Stimulated activated CD4-positive, alpha-beta T cell treated with anti-CD3 and anti-CD28 coated beads, Interleukin-4, amount 100 ng/mL, for 24 hours (primary cell): ENCODE measurements at places on chromosomes 4 and X.

DNA sequence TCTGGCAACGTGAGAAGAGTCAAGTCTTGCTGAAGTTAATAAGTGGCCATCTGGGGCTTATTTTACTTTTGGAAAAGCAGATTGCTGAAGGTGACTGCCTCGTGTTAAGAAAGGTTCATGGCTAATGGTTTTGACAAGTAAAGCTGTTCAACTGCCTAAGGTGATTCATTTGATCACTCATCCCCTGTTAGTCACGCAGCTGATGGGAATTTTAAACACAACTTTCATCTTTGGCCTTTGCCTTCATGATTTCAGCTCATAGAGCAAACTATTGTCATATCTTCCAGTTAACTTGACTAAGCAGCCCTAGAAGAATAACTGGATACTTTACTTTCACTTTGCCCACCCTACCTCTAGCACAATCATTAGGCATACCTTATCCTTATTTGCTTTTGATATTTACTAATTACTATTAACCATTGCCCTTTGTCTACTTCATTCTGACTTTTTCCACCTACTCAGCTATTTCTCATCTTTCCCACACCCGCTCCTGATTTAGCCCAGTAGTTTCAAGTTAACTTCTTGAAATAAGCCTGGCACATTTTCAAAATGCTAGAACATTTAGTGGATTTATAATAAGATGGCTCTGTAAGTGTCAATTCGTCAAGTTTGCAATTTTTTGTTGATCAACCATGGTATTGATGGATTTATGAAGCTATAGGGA lies 170.6 kb upstream of the S100G start:
- DNase-seq, result peak; percentile 7

- DNase-seq, result no peak
These were observed 8.6 kb downstream of the SPATA4 start for GRCh38 chr4:176186671-176187395.

GRCh38 chr4:98663226-98664006 lies 5.0 kb upstream of the TSPAN5 start:
- peak; percentile 81 for DNase-seq

DNA sequence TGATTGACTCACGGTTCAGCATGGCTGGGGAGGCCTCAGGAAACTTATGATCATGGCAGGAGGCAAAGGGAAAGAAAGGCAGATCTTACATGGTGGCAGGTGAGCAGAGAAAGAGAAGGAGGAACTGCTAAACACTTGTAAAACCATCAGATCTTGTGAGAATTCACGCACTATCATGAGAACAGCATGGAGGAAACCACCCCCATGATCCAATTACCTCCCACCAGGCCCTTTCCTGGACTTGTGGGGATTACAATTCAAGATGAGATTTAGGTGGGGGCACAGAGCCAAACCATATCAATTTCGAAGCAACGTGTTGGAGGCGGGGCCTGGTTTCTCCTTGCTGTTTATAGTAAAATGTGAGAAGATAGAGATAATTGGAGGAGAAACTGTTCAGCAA lies 167.4 kb downstream of the GABRB1 start:
- DNase-seq, result no peak

DNA sequence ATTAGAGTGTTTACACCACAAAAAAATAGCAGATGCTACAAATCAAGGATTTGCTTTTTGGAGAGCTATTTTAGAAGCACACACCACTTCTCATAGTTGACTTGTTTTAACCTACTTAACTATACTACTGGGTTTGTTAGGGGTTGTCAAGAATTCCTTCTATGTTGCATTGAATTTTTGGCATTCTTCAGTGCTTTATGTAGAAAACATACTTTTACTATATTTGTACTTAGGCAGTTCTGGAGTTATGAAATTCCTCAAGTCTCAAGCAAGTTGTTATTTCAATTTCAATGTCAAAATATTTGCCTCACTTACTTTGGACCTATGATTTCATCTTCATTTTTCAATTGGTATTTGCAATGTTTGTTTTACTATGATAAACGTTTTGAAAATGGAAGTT lies 449.6 kb downstream of the GLUD2 start:
- DNase-seq, result no peak

- DNase-seq, result no peak
These were observed 154.2 kb downstream of the SNCA start for GRCh38 chr4:89682808-89683207.

GRCh38 chr4:161273607-161274006 lies 890.2 kb downstream of the FSTL5 start:
- DNase-seq, result no peak

DNA sequence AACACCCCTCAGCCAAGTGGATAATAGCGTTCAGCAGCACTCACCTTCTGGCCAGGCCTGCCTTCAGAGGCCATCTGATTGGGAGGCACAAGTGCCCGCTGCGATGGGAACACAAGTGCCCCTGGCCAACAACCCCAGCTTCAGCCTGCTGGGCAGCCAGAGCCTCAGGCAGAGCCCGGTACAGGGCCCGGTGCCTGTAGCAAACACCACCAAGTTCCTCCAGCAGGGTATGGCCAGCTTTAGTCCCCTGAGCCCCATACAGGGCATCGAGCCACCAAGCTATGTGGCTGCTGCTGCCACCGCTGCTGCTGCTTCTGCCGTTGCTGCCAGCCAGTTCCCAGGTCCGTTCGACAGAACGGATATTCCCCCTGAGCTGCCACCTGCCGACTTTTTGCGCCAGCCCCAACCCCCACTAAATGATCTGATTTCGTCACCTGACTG lies 55.9 kb upstream of the MTM1 start:
- no peak for DNase-seq

DNA sequence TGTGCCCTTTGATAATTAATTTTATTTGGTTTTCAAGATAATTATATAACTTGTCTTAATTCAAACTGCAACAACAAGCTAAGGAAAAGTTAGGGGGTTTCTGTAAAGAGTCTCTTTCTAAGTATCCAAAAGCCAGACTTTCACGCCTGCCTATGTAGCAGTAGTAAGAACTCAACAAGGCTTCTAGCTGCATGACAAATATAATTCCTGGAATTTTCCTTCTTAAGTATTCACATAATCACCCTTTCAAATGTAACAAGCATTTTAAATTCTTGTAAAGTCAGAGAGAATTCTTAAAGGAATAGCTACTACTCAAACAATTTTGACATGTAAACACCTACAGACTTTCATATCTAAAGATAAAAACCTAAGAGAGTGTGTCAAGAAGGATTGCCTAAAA lies 189.7 kb upstream of the NDST3 start:
- DNase-seq, result no peak

DNA sequence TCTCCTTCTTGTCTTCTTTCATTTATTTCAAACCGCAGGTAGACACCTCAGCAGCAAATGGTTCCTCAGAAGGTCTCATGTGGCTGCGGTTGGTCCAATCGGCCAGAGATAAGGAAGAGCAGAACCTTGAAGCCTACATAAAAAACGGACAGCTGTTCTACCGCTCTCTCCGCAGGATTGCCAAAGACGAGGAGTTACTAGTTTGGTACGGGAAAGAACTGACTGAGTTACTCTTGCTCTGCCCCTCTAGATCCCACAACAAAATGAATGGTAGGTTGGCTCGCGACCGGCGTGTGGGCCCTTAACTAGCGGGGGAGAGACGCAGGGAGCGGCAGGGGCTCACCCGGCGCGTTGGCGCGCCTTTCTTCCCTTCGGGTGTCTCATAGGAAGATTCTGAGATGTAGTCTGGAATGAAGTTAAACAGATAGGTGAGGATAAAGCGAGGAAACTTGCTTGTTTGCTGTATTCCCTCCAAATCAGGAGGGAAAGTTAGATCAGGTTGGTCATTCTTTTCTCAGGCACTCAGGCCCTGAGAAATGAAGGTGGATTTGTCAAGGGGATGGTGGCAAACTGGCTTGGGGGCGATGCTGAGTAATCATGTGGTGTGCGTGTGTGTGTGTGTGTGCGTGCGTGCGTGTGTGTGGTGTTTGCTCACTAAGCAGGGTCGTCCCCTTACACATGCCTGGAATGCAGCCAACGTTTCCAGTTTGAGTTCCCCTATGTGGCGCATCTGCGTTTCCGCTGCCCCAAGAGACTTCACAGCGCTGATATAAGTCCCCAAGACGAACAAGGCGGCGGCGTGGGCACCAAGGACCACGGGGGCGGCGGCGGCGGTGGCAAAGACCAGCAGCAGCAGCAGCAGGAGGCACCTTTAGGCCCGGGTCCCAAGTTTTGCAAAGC lies 4.2 kb downstream of the PRDM8 start:
- peak; percentile 74 for DNase-seq

DNA sequence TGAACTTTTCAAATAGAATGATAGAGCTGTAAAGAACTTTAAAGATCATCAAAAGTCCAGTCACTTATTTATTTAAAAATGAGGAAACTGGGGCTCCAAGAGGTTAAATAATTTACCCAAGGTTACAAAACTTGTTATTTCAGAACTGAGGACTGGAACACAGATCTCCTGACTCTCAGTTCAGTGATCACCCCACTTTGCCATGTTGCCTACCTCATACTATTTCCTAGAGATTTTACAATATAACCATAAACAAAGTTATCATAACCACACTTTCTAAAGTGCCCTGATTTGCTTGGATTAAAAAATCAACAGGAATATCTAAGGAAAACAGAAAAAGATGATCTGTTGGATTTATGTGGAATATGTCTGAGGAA lies 7.4 kb upstream of the ACSL4 start:
- DNase-seq, result no peak

DNA sequence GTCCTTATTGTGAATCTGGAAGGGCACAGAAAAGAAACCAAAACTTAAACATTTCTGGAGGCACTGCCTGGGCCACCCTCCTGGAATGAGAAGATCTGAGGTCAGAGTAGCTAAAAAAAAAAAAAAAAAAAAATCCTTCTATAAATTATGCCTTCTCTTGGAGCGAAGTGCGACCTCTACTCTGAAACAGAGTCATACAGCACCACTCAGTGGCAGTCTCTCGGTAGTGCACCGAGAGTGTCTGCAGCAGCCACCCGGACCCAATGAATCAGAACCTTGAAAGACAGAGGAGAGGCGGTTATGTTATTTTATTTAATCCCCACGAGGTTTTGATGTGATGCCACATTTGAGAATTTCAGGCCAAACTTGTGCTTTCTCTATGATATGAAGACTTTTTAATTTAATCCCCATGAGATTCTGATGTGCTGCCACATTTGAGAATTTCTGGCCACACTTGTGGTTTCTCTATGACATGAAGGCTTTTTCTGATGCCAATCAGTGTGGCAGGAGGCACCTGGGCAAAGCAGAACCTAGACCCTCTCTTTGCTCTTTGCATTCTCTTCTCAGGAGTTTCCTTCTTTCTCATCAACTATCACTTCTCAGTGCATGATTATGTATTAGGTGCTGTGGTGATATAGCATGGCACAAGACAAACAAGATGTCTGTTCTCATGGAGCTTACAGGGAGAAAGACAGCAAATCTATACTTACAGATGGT lies 5.6 kb upstream of the CT47C1 start:
- peak; percentile 49 for DNase-seq

- no peak for DNase-seq
These were observed 206.5 kb downstream of the ENOX2 start for GRCh38 chrX:130696542-130696941.

DNA sequence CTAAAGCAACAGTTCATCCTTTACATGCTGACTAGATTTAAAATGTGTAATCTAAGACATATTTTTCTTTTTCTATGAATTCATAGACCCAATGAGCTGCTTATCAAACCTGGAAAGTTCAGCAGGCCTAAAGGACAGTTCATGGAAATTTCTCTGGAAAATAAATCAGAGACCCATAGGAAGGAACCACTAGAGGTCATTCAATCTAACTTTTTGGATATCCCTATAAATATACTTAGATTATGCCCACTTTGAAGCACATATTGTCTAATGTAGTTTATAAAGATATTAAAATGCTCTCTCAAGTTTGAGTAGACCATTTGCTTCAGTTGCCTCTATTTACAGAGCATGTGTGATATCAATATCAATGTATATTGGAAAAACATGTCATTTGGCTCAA lies 473.0 kb downstream of the FAT4 start:
- no peak for DNase-seq

GRCh38 chrX:9662148-9662547 lies 103.5 kb downstream of the GPR143 start:
- no peak for DNase-seq

DNA sequence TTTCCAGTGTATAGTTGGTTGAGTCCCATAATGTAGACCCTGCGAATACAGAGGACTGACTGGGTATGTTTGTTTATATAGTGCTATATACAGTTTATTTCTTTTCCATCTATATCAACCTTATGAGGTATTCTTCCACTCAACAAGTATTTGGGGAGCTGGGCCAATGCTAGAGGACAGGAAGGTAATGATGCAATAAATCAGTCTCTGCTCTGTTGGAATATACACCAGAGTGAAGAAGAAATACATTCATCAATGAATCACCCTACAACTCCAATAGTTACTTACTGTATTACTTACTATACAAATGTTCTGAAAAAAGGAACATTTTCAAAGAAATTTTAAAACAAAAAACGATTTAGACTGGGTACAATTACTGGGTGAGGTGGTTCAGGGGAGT lies 2.1 kb upstream of the ARSJ start:
- no peak for DNase-seq

DNA sequence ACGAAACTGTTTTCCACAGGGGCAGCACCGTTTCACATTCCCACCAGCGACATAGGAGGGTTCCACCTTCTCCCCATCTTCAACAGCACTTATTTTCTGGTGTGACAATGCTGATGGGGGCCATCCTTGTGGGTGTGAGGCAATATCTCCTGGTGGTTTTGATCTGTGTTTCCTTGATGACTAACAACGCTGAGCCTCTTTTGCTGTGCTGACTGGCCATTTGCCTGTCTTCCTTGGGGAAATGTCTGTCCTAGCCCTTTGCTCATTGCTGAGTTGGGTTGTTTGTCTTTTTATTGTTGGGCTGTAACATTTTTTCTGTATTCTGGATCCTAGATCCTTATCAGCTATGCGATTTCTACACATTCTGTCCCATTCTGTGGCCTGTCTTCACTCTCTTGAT lies 33.7 kb downstream of the ATP2B3 start:
- DNase-seq, result no peak

DNA sequence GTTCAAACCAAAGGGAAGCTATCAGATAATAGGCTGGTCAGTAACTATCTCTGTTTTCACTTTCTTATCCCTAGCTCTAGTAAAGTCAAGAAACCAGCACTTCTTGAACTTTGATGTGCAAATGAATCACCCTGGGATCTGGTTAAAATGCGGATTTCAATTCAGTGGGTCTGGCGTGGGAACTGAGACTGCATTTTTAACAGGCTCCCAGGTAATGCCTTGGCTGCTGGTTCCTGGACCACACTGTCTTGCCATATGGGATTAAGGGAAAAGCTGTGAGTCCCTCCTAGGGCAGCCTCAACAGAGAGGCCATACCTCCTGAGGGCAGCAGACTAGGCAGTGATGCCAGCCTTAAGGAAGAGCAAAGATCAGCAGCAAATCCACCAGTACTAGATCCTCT lies 1.7 kb downstream of the RNF175 start:
- DNase-seq, result no peak

- DNase-seq, result peak; percentile 4
These were observed 144.4 kb downstream of the GLRA2 start for GRCh38 chrX:14673764-14674163.

- no peak for DNase-seq
These were observed 122.0 kb downstream of the PCDH7 start for GRCh38 chr4:30842142-30842541.

GRCh38 chr4:82123934-82124333 lies 249.9 kb downstream of the HNRNPD start:
- DNase-seq, result no peak
